ENCODE measurements at places on chromosomes 3 and 15. TPM values are rescaled to one million over a fixed set of nuclear protein-coding genes. Genes with fewer than 3 reads are reported as not detected.

DNA sequence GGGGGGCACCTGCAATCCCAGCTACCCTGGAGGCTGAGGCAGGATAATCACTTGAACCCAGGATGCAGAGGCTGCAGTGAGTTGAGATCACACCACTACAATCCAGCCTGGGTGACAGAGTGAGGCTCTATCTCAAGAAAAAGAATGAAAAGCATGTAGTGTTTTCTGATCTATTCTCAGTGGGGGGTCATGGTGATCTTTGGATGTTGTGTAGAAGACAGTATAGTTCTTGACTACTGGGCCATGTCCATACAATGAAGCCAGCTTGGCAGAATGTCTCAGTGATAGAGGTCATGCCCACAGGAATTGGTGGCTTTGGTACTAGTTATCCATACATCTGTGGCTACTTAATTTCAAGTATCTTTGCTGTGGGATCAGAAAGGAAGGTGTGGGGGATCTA is 26.8 kb upstream of the NANOGP8 start:
- no peaks in the 10 kb centered on the region for H3K27me3 ChIP-seq
- no peaks in the 10 kb centered on the region for H3K36me3 ChIP-seq
- no peak overlapping the region for H3K27ac ChIP-seq
- no peak for DNase-seq

- peaks cover 11% of the 10 kb centered on the region for H3K36me3 ChIP-seq
- no peaks in the 10 kb centered on the region for H3K27me3 ChIP-seq
- peak; percentile 90 for DNase-seq
- H3K4me3 ChIP-seq, result peak overlapping the region; percentile 91
- H3K4me1 ChIP-seq, result peaks cover 31% of the 10 kb centered on the region
These were observed 515 bp downstream of the EIF4G1 start for GRCh38 chr3:184314700-184315542.

- H3K4me3 ChIP-seq, result no peak overlapping the region
- no peaks in the 10 kb centered on the region for H3K36me3 ChIP-seq
- peak; percentile 91 for DNase-seq
- H3K4me1 ChIP-seq, result peaks cover 6% of the 10 kb centered on the region
- H3K27ac ChIP-seq, result no peak overlapping the region
- peaks cover 16% of the 10 kb centered on the region for H3K27me3 ChIP-seq
These were observed 35.8 kb downstream of the ST8SIA2 start for GRCh38 chr15:92429378-92430068.

- no peaks in the 10 kb centered on the region for H3K27me3 ChIP-seq
- peak; percentile 74 for DNase-seq
- H3K4me3 ChIP-seq, result peak overlapping the region; percentile 44
These were observed 84.3 kb downstream of the ATP1B3 start for GRCh38 chr3:141960731-141961130.

DNA sequence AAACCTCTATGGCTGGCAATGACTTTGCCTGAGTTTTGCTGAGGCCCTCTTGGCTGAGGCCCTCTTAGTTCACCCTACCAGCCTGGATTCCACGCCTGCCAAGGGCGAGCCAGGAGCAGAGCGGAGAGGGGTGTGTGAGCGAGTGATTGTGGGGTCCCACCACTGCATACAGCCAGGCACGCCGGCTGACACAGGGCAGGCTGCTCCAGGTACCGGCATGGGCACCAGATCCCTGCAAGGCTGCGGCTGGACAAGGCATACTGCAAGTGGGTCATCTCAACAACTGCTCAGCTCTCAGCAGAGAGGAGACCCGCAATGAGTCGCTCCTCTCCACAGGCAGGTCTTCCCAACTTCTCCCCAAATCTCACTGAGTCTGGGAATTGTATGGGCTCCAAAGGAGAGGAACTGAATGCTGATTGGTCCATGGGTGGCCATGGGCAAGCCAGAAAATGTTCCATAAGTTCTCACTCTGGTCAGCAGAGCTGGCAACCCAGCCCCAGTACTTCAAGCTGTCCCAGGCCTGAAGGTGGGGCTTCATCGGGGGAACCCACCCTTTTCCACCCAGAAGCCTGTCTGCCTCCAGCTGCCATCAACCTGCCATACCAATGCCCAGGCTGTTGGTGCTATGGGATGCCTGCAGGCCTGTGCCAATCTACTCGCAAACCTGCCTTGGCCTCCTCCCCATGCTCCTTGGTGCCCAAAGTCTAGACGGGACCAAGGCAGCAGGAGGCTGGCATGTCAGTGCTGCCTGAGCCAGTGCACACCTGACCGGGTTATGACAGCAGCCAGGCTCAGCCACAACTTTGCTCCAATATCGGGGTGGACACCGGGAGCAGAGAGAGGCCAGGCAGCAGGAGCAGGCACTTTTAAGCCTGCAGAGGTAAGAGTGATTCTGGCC is 1273.6 kb upstream of the GBE1 start:
- no peak overlapping the region for H3K27ac ChIP-seq
- H3K4me1 ChIP-seq, result no peaks in the 10 kb centered on the region
- H3K27me3 ChIP-seq, result no peaks in the 10 kb centered on the region
- DNase-seq, result no peak
- no peak overlapping the region for H3K4me3 ChIP-seq

DNA sequence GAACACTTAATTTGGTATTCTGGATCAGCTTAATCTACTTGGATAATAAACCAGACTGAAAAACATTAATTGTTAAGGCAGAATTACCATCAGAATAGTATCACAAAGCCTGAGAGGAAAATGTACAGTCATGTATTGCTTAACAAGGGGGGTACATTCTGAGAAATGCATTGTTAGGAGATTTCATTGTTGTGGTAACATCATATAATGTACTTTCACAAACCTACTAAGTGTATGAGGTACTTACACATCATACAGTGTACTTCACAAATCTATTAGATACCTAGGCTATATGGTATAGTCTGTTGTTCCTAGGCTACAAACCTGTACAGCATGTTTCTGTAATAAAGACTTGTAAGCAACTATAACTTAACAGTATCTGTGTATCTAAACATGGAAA is 68.2 kb downstream of the NBEAL2 start:
- no peaks in the 10 kb centered on the region for H3K27me3 ChIP-seq
- H3K36me3 ChIP-seq, result peaks cover 30% of the 10 kb centered on the region
- peak; percentile 12 for DNase-seq
- H3K4me3 ChIP-seq, result no peak overlapping the region
- no peak overlapping the region for H3K27ac ChIP-seq

GRCh38 chr3:177683586-177683985 is 486.3 kb upstream of the TBL1XR1 start:
- H3K36me3 ChIP-seq, result no peaks in the 10 kb centered on the region
- no peak overlapping the region for H3K27ac ChIP-seq
- H3K27me3 ChIP-seq, result no peaks in the 10 kb centered on the region

- H3K27me3 ChIP-seq, result no peaks in the 10 kb centered on the region
- peak overlapping the region; percentile 92 for H3K27ac ChIP-seq
- H3K4me1 ChIP-seq, result peaks cover 49% of the 10 kb centered on the region
- peak; percentile 91 for DNase-seq
- peaks cover 7% of the 10 kb centered on the region for H3K36me3 ChIP-seq
These were observed 13.9 kb upstream of the ANPEP start for GRCh38 chr15:89828281-89829145.

ABHD17C gene
- 2.1 TPM for polyA plus RNA-seq
